ENCODE measurements at places on chromosomes 3 and 15. TPM values are rescaled to one million over a fixed set of nuclear protein-coding genes. Genes with fewer than 3 reads are reported as not detected.

DNA sequence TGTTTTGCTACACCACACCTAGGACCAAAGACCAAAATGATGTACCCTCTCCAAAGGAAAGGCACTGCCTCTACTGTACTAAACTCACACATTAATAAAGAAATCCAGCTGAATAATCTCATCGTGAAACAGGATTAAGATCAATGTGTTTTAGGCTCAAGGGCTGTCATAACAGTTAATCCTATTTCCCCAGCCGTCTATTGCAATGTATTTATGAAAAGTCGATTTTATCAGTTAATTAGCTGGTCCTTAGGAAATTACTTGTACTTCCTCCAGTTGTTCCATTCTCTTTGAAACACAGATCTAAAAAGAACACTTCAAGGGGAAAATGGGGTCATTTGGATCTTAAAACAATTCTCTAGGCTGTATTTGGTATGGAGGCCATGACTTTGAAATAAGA lies 8.5 kb downstream of the ETV5 start:
- H3K4me3 ChIP-seq = no peak overlapping the region
- DNase-seq = no peak
- no peak overlapping the region for H3K27ac ChIP-seq
- no peaks in the 10 kb centered on the region for H3K4me1 ChIP-seq

DNA sequence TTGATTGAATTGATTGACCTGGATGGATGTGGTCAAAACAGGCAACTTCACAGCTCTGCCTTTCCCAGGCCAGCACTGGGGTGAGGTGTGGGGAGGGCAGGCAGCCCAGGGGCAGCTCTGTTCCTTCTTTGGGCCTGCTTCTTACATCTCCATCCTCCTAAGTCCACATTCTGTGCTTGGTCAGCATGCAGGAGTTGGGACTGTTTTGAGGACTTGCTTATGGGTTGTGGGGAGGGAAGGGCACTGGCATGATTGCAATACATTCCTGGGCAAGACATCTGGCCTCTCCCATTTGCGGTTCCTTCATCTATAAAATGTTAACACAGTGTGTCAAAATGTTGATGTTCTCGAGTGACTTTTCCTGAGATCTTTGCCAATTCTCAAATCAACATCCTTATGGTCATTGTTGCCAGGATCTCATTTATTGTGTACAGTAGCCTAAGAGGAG lies 84.1 kb downstream of the ST6GAL1 start:
- no peaks in the 10 kb centered on the region for H3K27me3 ChIP-seq
- H3K4me1 ChIP-seq = peaks cover 65% of the 10 kb centered on the region
- no peak overlapping the region for H3K4me3 ChIP-seq
- H3K27ac ChIP-seq = no peak overlapping the region
- peak; percentile 59 for DNase-seq

GRCh38 chr3:63642488-63642887 lies 10.0 kb upstream of the SNTN start:
- no peak overlapping the region for H3K27ac ChIP-seq
- H3K36me3 ChIP-seq = no peaks in the 10 kb centered on the region
- H3K4me3 ChIP-seq = no peak overlapping the region

DNA sequence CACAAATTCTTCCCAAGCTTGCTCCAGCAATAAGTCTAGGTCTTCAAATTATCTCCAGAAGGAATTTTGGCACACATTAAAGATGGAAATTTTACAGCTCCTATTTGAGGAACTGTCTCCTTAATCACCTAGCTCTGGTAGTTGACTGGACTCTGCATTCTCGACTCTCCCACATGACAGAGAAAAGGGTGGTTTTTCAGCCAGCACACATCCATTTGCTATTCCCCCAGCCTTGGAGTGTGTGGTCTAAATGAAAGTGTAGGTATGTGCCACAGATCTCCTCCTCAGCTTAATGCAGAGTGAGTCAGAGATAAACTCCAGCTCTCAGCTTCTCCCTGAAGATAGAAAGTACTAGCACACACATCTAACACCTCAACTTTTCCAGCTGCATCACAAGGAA lies 62.2 kb upstream of the ALCAM start:
- no peaks in the 10 kb centered on the region for H3K4me1 ChIP-seq
- H3K27me3 ChIP-seq = no peaks in the 10 kb centered on the region
- no peak for DNase-seq
- H3K4me3 ChIP-seq = no peak overlapping the region
- H3K27ac ChIP-seq = no peak overlapping the region

DNA sequence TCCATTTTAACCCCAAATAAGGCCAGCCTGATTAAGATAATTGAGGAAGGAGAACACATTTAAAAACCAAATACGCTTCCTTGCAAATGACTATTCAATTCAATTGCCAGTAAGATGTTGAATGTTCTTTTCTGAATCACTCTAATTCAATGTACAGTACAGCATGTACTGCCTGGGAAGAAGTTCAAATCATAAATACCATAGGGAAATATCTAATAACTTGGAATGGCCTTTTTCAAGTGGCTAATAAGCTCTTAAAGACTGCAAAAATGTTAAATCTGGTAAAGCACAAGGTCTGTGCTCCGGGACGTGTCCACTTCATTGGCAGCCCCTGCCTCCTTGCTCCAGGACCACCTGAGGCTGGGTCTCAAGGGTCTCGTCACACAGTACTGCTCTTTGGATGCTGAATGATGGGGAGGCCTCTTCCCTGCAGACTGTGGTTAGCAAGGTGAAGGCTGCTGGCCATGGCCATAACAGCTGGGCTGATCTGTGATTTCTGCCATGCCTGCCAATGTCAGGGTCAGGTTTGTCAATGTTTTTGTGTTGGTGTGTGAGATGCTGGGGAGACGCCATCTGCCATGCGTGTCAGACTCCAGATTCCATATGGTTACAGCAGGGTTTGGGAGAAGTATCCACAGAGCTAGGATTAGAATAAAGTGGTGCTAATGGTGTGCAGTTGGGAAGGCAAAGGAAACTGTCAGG lies 300.5 kb downstream of the ADAMTS17 start:
- no peaks in the 10 kb centered on the region for H3K27me3 ChIP-seq
- H3K4me3 ChIP-seq = no peak overlapping the region

GRCh38 chr3:101944308-101944707 lies 95.0 kb downstream of the NFKBIZ start:
- H3K27me3 ChIP-seq = no peaks in the 10 kb centered on the region
- DNase-seq = no peak
- no peaks in the 10 kb centered on the region for H3K36me3 ChIP-seq
- H3K27ac ChIP-seq = no peak overlapping the region
- no peak overlapping the region for H3K4me3 ChIP-seq

GRCh38 chr3:156632601-156633000 lies 41.8 kb upstream of the TIPARP start:
- no peak overlapping the region for H3K4me3 ChIP-seq
- H3K27ac ChIP-seq = no peak overlapping the region
- DNase-seq = no peak
- H3K36me3 ChIP-seq = no peaks in the 10 kb centered on the region
- H3K27me3 ChIP-seq = no peaks in the 10 kb centered on the region

DNA sequence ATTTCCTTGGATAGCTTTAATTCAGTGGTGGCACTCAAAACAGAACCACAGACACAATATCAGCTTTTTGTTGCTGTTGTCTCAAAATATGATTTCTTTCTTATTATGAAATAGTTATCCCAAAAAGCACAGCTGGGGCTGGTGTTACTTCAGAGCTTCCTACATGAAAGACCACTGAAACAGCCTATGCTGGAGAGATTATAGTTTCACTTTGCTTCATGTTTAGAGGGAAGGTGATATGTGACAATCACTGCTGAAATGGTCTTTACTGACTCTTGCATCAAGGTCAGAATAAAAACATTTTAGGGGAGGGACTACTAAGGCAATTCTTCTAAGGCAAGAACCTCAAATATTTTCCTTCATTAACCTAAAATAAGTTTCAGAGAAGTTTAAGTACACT lies 190.7 kb downstream of the TNIK start:
- no peak overlapping the region for H3K4me3 ChIP-seq
- H3K27ac ChIP-seq = peak overlapping the region; percentile 9
- no peaks in the 10 kb centered on the region for H3K27me3 ChIP-seq
- DNase-seq = no peak
- no peaks in the 10 kb centered on the region for H3K36me3 ChIP-seq

- no peaks in the 10 kb centered on the region for H3K4me1 ChIP-seq
- no peaks in the 10 kb centered on the region for H3K27me3 ChIP-seq
- H3K4me3 ChIP-seq = no peak overlapping the region
- H3K36me3 ChIP-seq = no peaks in the 10 kb centered on the region
- no peak overlapping the region for H3K27ac ChIP-seq
Measured at GRCh38 chr3:89740881-89741177, 633.4 kb downstream of the EPHA3 start.

DNA sequence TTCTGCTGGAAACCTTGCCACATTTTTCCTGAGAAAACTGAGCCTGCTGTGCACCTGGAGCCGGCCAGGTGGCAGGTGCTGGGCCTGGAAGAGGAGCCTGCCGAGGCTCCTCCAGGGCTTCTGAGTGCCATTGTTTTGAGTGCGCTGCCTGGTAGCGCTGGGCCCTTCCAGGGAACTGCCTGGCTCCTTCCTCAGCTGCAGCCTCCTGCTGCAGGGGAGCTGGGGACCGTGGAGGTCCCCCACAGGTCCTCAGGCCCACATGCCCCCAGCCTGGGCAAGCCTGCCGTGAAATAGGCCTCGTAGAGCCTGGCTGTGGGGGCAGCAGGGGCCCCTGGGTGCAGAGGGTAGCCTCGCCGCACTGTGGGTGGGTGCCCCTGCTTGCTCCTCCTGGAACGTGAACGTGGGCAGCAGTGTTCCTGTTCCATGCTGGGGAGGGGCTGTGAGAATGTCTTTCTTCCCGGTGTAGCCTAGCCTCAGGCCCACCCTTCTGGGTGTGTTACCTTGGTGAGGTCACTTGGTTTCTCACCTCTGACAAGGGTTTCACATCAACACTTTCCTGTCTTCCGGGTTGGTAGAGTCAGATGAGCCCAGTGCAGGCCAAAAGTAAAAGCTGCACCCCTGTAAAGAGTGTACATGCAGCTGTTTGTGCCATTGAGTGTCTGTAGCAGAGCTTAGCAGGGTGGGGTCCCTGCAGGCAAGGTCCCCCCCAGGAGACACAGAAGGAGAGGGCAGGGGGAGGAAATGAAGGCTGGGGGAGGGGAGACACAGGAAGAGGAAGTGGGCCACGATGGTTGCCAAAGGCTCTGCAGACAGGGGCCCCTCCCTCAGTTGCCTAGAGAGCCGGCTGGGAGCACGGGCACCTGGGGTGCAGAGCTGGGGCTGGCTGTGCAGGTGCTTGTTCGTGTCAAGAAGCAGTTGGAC lies 34.5 kb downstream of the KLF13 start:
- no peaks in the 10 kb centered on the region for H3K27me3 ChIP-seq
- peak overlapping the region; percentile 96 for H3K27ac ChIP-seq
- DNase-seq = no peak
- H3K4me1 ChIP-seq = no peaks in the 10 kb centered on the region

DNA sequence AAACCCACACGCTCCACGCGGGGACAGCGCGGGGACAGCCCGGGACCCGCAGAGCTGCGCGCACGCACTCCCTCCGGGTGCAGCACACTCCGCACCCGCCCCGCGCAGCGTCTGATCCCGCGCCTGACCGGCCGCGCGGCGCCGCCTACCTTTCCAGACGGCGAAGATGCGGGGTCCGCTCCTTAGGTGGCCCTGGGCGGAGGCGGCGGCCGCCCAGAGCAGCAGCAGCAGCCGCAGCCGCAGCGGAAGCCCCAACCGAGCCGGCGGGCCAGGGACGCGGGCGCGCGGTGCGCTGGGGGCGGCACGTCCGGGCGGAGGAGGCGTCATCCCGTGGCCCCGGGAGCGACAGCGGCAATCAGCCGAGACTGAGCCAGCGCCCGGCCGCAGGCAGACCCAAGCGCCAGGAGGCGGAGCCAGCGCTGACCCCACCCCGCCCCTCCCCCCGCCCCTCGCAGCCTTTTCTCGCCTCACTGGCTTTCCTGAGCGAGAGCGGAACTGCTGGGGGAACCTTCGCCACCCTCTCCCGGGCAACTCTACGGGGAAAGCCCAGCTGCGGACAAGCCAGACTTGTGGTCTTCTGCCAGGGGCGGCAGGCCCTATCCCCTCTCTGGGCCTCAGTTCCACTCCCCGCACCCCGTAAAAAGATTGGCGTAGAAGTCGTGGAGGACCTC lies at the start of gene SEMA7A:
TSS of gene SEMA7A (minus strand) at position 367 of the 671 bp plus-strand sequence. CDS start at position 327, 40 bp downstream.
- H3K27me3 ChIP-seq = no peaks in the 10 kb centered on the region
- no peaks in the 10 kb centered on the region for H3K4me1 ChIP-seq
- peak within 1 kb of the TSS; percentile 69 for H3K4me3 ChIP-seq
- peak within 1 kb of the TSS; percentile 58 for H3K27ac ChIP-seq

DNA sequence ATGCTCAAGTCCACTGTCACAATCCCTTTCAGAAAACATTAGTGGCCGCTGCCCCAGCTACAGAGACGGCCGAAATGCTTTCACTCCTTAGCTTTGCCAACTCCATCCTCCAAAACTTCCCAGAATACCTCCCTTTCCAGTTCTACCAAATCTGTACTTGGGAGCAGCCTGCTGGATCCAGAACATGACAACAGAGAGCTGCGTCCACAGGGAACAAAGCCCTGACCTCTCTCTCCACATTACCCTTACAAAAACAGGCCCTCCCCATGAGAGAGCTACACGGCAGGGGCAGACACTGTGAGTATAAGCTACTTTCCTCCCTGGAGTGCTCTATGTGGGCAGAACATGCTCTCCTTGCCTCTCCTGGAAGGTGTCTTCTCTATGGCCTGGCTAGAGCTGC lies 6.3 kb downstream of the RBM15B start:
- no peak overlapping the region for H3K4me3 ChIP-seq
- peaks cover 54% of the 10 kb centered on the region for H3K36me3 ChIP-seq
- H3K4me1 ChIP-seq = peaks cover 69% of the 10 kb centered on the region
- DNase-seq = no peak
- no peaks in the 10 kb centered on the region for H3K27me3 ChIP-seq

DNA sequence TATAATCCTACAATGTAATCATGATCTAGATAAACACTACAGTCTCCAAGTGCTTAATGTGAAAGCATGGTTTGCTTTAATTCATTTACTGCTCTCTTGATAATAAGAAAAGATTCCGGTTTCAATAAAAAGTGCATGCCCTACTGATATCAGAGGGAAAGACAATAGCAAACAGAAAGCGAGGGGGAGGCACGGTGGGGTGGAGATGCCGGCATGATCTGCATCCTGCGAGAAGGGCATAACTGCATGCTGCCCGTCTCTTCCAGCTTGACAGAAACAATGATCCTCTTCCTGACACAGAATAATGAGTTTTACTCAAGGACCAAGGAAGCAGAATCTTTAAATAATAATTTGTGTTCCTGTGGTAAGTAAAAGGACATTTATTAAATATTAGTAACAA lies 51.7 kb downstream of the GOLIM4 start:
- H3K36me3 ChIP-seq = peaks cover 21% of the 10 kb centered on the region
- no peaks in the 10 kb centered on the region for H3K27me3 ChIP-seq
- H3K27ac ChIP-seq = no peak overlapping the region
- DNase-seq = no peak

Gene ANKDD1A
- total RNA-seq = 0.96 TPM

Gene NR1I2
- total RNA-seq = not detected

Gene WDR93
- 0.20 TPM for total RNA-seq

Gene CCR9
- total RNA-seq = not detected

Gene SLC38A3
- 2.4 TPM for total RNA-seq

Gene ARL14
- total RNA-seq = not detected

Gene TF
- total RNA-seq = 4.1 TPM

Gene DMXL2
- total RNA-seq = 10.0 TPM

Gene ANXA2
- total RNA-seq = 214 TPM

Gene LEO1
- 9.0 TPM for total RNA-seq

Measured in right atrium auricular region (tissue), 2 donors.